ENCODE measurements at places on chromosomes 5 and 9.

GRCh38 chr5:52751137-52751536 lies 36.6 kb upstream of the ITGA1 start:
- no peak for DNase-seq

DNA sequence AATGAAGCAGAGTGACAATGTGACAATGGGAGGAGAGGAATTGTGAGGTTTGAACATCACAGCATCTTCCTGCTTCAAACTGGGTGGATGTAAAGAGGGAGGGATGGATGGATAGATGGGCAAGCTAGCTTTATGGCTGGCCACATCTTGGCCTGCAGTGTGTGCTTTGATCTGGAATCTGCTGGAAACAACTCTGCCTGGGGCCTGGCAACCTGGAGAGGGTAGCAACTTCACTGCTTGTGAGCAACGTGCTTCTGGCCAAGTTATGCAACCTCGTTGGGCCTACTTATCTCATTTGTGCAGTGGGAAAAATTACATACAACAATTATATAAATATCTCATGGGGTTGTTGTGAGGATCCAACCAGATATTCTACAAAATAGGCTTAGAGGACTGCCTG lies 5.3 kb downstream of the IL9 start:
- no peak for DNase-seq

GRCh38 chr9:14219850-14220249 lies 94.1 kb downstream of the NFIB start:
- no peak for DNase-seq

DNA sequence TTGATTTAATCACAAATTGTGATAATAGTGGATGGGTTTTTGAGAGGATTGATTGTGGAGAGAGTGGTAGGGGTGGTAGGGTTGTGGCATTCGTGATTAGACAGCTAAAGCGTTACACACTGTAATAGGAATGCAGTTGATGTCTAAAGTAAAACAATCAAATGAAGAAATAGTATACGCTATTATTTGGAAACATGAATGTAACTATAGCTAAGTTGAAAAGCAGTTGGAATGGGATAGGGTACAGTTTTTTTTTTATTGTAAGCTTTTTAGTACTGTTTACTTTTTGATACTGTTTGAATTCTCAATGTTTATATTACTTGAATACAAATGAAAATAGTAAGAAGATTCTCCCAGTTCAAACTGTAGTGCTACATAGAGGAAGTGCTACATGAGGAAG lies 51.8 kb downstream of the RANBP17 start:
- DNase-seq: no peak

GRCh38 chr9:72588336-72588735 lies 66.9 kb downstream of the TMC1 start:
- no peak for DNase-seq

- DNase-seq: no peak
Measured at GRCh38 chr5:114297915-114298314, 64.0 kb upstream of the KCNN2 start.

DNA sequence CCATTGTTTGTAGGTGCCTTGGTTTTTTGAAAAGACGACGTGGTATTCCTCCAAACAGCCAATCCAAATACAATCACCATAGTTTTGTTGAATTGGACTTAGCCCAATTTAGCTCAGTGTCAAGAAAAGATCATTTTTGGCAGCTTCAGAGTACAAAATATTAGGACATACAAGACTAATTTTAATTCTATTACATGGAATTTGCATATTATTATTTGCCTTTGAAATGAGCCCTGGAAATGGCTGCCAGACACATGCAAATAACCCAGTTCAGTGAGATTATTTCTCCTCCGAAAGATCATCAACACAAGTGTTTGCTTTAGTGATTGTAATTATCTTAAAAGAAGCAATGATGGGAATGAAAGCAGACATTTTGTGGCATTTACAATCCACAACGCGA lies 89.3 kb downstream of the PLK2 start:
- DNase-seq: no peak

- no peak for DNase-seq
Measured at GRCh38 chr9:2345013-2345412, 276.6 kb upstream of the VLDLR start.

- no peak for DNase-seq
Measured at GRCh38 chr9:126207256-126207655, 119.4 kb upstream of the MVB12B start.

GRCh38 chr9:109721001-109721400 lies 59.0 kb upstream of the PALM2AKAP2 start:
- DNase-seq: no peak

GRCh38 chr5:115377468-115378217 lies 81.2 kb upstream of the CCDC112 start:
- no peak for DNase-seq

DNA sequence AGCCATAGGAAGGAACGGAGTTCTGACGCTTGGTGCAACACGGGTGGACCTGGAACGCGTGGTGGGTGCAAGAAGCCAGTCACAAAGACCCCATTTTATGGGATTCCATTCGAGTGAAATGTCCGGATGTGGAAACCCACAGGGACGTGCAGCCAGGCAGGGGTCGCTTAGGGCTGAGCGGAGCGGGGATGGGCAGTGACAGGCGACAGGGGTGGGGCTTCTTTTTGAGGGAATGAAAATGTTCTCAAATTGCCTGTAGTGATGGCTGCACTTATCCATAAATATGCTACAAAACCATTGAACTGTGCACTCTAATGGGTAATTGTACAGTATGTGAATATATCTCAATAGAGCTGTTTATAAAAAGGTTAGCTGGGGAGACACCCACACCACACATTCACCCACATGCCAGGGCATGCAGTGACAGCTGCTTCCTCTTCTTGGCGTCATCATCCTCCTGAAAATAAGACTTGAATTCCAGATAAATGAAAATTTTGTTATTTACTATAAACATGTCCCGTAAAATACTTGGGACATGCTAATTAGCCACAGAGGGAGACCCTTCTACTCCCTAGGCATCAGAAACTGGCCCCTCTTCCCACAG lies 71.3 kb upstream of the OLFM1 start:
- no peak for DNase-seq

DNA sequence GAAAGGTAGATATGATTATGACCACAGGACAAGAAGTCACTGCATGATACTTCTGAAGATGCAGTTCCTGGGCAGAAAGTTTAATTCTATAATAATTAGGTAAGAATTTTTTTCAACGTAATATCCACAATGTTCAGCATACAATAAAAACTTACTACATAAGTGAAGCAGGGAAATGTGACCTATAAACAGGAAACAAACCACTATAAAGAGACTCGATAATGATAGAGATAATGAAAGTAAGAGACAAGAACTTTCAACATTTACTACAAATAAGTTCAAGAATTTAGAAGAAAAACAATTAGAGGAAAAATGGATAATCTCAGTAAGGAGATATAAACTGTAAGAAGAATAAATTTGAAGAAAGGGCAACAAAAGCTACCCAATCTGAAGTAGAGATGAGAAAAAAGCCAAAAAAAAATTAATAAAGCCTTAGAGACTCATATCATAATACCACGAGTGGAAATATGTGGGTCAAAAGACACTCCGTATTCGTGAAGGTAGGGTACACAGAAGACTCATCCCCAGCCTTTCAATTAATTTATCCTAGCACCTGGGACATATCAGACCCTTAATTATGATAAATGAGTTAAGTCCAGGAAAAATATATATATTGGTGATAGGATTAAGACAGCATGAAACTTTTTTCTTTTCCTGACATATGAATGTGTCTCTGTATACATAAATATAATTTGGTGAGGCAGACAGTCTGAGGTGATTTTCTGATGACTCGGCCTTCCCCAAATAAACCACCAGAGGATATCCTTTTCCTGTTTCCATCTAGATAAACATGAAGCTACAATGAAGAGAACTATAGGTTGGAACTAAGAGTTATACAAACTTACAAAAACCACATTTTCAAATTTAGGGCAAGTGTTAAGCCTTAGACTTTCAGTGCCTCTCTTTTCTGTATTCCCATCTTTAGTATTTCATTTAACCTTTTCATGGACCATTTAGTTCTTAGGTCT lies 120.4 kb downstream of the RAPGEF6 start:
- DNase-seq: no peak

DNA sequence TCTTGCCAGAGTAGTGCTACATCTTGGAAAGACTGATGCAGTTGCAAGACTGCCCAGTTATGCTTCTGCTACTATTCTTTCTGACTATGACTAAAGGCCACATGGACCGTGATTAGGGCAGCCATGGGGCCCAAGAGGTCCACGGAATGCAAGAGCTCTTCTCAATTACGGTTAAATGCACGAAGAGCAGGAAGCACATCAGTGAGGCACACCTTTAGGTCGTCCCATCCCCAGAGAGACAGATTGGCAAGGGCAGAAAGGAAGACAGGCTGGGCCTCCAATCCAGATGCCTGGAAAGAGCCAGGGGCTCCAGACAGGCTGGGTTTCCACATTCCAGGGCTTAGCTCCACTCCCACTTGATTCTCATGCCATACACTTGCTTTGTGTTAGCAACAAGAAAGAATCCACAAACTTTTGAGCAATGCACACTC lies 132.3 kb upstream of the SLIT3 start:
- no peak for DNase-seq

DNA sequence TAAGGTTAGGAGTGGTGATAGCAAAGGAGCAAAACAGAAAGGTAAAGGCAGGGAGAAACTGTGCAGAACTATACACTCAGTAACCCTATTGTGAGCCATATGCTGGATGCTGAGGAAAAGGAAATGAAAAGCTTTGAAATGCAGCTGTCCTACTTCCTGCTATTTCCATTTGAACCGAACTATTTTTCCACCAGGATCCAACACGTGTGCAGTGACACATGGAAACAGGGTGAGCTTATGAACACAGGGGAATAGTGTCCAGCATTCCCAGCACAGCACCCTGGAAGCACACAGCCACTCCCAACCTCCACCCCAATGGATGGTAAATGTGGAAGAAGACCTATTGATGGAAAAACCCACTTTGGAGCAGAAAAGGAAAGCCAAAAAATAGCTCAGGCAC lies 69.0 kb upstream of the SLC12A2 start:
- no peak for DNase-seq

GRCh38 chr9:132046456-132046855 lies 33.2 kb downstream of the MED27 start:
- no peak for DNase-seq
